ENCODE measurements at places on chromosomes 7 and 10.

- no peak for DNase-seq
These were observed 44.4 kb upstream of the COMMD3 start for GRCh38 chr10:22271786-22272185.

- no peak for DNase-seq
These were observed 201.6 kb downstream of the TAX1BP1 start for GRCh38 chr7:27941522-27941921.

DNA sequence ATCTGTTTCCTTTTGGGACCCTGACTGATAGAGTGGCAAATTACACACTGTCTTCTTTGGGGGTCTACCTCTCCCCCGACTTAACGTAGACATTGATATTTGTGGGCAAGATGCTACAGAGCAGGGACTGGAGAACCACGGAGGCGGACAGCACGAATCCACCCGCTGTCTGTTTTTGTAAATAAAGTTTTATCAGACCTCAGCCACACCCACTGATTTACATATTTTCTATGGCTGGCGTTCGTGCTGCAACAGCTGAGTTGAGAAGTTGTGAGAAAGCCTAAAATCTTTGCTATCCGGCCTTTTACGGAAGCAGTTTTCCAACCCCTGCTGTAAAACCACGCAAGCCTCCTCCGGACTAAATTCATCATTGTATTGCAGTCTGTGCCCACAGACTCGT is 17.2 kb upstream of the SLC35B4 start:
- no peak for DNase-seq

DNA sequence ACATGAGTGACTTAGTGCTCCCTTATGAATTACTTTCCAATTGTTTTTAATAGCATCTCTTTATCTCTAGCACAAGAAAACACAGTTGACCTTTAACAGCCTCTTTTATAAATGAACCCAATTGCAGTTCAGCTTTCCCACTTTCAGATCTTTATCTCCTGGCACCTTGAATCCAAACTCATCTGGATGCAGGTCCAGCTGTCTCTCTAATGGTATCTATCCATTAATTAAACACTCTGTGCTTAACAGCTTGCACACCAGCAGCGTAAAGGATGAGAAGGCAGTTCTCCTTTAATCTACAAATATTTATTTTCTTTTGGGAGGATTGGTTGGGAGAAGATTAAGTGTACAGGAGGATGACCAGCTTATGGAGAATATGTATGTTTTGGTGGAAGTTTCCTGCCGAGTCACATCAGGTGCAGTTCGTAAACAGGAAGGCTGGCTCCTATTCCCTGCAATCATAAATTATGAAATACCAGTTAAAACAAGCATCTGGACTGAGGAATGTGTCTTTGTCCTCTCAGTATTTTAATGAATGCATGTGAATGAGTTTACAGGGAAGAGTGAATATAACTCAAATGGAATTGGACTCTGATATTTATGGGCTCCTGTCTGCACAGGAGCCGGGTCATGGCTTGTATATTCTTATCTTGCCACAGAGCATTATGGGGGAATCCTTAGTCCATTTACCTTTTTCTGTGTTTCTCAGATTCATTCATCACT is 232.7 kb downstream of the PHF14 start:
- DNase-seq: no peak

GRCh38 chr10:91420868-91421267 is 10.7 kb downstream of the HECTD2 start:
- DNase-seq: no peak

- DNase-seq: no peak
These were observed 93.5 kb downstream of the AKAP9 start for GRCh38 chr7:92034116-92034515.

DNA sequence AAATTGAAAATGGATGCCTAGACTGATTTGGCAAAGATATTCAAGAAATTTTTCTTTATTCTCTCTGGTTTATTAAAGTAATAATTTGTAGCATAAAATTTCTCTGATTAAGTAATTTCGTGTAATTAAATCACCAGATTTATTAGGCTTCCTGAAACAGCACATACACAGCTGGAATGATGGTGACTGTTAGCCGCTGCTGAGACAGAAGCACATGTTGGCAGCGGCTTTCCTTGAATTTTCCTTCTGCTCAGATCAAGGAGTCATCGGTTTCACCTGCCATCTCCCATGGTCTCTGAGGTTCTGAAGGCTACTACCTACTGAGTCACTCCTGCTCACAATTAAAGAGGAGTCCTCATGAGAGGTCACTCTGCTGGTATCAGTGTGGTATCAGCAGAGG is 101.5 kb downstream of the GFRA1 start:
- DNase-seq: no peak

DNA sequence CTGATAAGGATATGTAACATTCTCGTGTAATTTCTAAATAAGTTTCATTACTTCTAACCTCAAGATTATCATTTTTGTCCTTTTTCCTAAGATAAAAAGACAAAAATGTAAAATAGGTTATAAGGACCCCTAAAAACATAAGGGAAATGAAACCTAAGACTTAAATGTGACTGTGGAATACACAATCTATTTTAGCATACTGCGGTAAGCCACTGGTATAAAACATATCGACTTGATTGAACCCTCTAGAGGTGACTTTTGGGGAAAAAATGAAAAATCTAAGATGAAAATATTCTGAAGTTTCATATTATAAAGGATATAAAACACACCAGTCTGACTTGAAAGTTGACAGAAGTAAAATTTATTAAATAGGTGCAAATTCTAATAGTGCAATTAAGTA is 1.9 kb downstream of the NAMPT start:
- no peak for DNase-seq

DNA sequence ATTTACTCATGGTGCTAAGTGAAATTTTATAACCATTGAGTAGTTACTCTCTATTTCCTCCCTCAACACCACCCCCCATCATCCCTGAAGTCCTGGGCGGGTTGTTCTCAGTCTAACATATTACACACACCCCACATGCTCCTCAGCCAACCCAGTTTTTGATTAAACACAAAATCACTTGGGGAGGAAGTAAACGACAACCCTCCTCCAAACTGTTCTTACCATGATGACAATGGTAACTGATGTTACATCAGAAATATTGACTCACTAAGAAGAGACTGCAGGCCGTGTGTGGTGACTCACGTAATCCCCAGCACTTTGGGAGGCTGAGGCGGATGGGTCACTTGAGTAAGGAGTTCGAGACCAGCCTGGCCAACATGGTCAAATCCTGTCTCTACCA is 44.2 kb downstream of the RAB11FIP2 start:
- DNase-seq: no peak

GRCh38 chr7:80826520-80827238 is 92.2 kb downstream of the SEMA3C start:
- no peak for DNase-seq

DNA sequence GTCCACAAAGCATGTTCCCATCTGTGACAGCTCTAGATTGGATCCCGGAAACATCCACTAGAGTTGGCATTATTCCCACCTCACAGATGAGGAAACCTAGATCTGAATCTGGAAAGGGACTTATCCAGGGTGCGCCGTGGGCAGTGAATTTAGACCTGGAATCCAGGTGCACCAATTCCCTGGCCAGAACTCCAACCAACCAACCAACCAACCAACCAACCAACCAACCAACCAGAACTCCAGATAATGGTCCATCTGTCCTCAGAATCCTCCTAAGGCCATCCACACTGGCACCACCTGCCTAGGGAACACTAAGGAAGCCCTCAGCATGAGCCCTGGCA is 42.0 kb upstream of the ZMIZ1 start:
- no peak for DNase-seq

Measured in C1 segment of cervical spinal cord (tissue), 14 donors.